ENCODE measurements at places on chromosomes 5 and 9. TPM values are rescaled to one million over a fixed set of nuclear protein-coding genes. Genes with fewer than 3 reads are reported as not detected.

DNA sequence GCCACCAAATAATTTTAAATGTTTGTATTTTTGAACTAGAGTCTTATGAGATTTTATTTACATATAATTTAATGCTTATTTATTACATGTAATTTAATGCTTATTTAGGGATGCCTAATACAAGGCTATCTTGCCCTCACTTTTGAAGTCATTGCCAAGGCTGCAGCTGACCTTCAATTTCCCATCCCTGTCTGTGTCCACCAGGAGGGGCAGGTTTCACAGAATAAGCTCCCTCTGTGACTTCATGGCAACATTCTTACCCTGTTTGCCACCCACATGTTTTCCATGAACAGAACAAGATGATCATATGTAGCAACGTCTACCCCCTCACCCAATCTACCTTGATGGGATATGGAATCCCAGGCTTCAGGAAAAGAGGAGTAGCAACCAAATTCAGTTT, 27.0 kb downstream of the C5 start:
- DNase-seq: no peak

DNA sequence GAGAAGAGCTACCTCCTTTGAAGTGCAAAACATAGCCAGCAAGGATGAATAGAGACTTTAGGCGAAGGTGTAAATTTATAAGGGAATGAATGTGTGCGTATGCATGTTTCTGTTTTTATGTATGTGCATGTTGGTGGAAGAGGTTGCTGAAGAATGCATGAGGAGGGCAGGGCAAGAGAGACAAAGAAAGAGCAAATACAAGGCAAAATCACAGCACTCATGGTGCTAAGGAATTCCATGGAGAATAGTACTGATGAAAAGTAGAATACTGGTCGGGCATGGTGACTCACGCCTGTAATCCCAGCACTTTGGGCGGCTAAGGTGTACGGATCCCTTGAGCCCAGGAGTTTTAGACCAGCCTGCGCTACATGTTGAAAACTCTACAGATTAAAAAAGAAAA, 762.1 kb upstream of the PTPRD start:
- DNase-seq: no peak

DNA sequence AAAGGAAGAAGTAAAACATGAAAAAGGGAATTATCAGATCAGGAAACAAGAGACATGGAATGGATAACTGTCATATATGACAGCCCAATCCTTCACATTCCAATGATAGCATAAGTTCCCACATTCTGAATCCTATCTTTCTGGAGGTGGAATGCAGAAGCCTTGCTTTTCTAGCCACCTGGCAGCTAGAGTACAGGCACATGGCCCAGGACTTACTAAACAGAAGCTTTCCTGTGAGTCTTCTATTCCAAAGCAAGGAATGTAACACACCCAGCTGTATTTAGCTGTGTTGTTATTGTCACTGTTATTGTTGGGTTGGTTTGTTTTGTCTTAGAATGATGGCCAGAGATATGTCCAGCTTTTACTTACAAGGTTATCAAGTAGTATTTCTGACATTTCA, 780.5 kb upstream of the ZNF608 start:
- no peak for DNase-seq

DNA sequence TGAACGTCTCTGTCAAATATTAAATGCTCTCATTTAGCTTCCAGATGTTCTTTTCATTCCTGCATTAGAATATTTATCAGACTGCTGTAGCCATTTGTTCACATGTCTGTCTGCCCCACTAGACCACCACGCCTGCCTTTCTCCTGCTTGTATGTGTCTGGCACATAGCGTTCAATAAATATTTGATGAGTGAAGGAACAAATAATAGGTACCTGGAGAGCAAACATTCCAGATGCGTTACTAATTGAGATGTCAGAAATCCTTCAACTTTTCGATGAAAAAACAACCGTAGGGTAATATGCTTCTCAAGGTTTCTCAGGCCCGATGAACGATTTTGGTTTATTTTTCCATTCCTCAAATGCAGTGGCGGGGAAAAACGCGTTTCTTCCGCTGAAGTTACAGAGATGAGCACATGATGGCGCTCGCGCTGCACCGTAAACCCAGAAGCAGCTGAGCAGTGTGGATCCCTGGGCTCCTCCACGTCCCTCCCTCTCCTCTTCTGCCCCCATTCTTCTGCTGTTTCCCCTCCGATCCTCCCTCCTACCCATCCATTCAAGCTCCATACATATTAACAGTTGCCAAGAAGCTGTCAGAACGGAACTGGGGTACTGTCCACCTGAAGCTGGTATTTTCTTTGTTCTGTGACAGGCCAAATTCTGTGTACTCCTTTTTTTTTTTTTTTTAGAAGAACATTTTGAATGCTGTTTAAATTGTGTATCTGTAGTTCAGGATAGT, 245.4 kb downstream of the MPDZ start:
- peak; percentile 83 for DNase-seq

DNA sequence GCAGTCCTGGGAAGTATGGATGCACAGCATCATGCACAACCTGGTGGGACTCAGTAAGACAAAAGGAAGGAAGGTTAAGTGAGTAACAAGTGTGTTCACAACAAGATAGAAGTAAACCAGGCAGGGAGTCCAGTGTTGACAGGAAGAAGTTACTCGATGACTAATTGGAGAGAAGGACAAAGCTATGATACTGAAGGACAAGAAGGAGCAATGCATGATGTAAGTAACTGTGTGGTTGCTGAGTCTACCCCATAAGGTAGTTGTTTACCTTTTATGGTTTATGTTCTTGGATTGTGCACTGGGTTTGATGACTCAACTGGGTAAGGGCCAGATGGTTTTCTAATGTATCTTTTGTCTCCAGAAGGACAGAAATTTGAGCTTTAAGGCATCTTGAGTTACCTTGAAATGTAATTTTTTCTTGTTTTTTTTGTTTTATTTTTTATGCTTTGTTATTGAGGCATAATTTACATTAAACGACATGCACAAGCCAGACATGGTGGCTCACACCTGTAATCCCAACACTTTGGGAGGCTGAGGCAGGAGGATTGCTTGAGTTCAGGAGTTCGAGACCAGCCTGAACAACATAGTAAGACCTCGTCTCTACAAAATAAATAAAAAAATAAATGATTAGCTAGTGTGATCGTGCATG, 89.2 kb upstream of the CAST start:
- DNase-seq: no peak

GRCh38 chr5:141585594-141585993, 33.2 kb downstream of the DIAPH1 start:
- no peak for DNase-seq

- no peak for DNase-seq
Observed at GRCh38 chr9:14863402-14863801, 46.8 kb downstream of the FREM1 start.

GRCh38 chr5:67206929-67207328, 10.3 kb upstream of the CD180 start:
- DNase-seq: no peak

- DNase-seq: peak; percentile 83
Observed at GRCh38 chr5:89127191-89127590, 244.2 kb upstream of the MEF2C start.

DNA sequence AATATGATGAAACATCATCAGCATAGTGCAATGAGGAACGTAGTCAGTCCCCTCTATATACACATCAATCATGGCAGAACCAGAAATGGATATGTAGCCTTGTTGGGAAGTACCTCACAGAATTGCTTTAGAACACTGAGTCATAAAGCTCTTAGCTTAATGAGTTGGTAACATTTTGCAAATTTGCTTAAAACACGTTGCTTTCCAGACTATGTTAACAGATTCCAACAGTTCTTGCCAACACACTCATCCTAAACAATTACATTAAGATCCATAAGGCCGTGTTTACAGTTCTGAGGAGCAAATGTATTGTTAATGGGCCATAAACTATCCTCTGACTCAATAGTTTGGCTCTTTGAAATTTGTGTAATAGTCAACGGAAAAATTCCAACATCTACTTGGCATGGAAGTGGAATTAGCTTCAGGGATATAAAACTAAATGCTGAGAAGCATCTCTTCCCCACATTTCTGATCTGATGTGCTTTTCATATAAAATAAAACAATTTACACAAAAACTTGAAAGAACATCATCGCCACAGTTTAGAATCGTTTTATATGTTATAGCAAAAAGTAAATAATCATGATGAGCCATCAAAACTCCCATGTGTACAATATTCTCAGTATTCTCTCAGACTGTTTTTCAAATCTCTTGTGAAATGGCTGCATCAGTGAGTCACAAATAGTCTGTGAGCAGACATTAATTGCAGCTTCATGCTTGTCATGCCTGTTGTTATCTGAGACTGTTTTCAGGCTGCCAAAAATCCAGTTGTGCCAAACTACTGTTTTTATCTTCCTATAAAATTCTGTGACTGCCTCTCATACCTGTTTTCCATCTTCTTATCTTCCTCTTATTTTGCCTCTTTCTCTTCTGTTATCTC, 291.9 kb downstream of the COX7C start:
- DNase-seq: peak; percentile 47

DNA sequence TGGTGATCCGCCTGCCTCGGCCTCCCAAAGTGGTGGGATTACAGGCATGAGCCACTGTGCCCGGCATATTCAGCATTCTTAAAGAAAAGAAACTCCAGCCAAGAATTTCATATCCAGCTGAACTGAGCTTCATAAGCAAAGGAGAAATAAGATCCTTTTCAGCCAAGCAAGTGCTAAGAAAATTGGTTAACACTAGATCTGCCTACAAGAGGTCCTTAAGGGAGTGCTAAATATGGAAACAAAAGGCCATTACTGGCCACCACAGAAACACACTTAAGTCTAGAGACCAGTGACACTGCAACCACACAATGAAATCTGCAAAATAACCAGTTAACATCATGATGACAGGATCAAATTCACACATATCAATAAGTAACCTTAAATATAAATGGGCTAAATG, 331.5 kb downstream of the MAN2A1 start:
- DNase-seq: no peak

- no peak for DNase-seq
Observed at GRCh38 chr5:160181965-160182622, 47.2 kb upstream of the FABP6 start.

GRCh38 chr9:130701059-130702022, 7.8 kb downstream of the EXOSC2 start:
- no peak for DNase-seq

- DNase-seq: no peak
Observed at GRCh38 chr9:131530546-131530919, 530 bp downstream of the UCK1 start.

DNA sequence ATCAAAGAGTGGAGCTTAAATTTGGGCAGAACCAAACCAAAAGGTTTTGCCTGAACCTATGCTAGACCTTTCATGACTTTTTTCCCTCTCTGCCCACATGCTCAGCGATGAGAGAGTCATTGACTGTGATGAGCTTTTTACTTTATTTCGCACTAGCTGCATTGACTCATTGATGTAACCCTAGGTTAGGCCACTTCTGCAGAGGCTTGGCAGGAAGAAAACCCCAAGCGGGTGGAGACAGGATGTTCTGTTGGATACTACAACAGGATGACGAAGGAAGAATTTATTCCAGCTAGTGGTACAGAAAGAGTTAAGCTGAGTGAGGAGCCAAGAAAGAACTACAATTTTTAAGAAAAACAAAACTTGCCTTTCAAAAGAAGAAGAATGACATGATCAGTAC, 18.4 kb downstream of the AGXT2 start:
- DNase-seq: no peak

- no peak for DNase-seq
Observed at GRCh38 chr5:31192442-31192841, 1.0 kb upstream of the CDH6 start.

GRCh38 chr5:132475987-132476875, 14.3 kb downstream of the IRF1 start:
- no peak for DNase-seq

DNA sequence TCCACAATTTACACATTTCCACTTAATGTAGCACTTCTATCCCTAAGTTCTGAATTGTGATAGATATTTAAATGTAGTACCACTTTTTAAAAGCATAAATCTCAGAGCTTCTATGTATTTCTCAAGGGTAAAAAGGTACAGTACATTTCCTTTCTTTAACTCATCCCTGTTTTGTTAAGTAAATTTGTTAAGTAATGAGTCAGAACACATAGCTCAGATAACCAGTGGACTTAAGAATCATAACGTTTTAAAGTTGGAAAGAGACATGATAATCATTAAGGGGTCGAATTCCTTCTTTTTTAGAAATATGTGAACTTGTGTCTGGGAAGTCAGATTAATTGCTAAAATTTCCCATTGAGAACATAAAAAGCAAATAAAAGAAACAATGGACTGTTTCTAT, 810.2 kb upstream of the NUDT12 start:
- no peak for DNase-seq

GRCh38 chr5:125053179-125053578, 306.7 kb upstream of the ZNF608 start:
- no peak for DNase-seq

DNA sequence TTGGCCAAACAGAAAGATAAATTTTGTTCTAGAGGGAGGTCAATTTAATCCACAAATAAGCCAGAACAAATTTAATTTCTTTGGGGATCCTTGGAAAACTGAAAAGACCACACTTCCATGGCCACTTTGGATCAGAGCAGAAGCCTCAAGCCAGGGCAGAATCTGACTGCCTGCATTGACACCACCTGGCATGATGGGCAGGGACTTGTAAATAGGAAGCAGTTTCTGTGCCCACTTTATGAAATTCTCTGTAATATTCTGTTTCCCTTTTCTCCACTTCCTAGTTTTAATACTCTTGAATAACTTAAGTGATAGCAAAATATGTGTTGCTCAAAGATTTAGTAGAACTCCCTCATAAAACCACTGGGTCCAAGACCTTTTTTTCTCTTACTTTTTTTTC, 6.7 kb upstream of the TMEM252 start:
- no peak for DNase-seq

GRCh38 chr5:67816456-67816855, 399.1 kb upstream of the PIK3R1 start:
- no peak for DNase-seq

- no peak for DNase-seq
Observed at GRCh38 chr5:13985731-13986418, 41.4 kb upstream of the DNAH5 start.

FGFR4 gene
- polyA plus RNA-seq: 342 TPM

TLR4 gene
- polyA plus RNA-seq: 7.0 TPM

RMND5B gene
- 33.9 TPM for polyA plus RNA-seq

RUSC2 gene
- polyA plus RNA-seq: 21.0 TPM

ZDHHC11 gene
- polyA plus RNA-seq: 34.7 TPM

CREBRF gene
- polyA plus RNA-seq: 18.3 TPM

GPR21 gene
- 0.42 TPM for polyA plus RNA-seq

PKN3 gene
- polyA plus RNA-seq: 13.3 TPM

WHRN gene
- polyA plus RNA-seq: 15.4 TPM

SPIN1 gene
- 179 TPM for polyA plus RNA-seq

BASP1 gene
- polyA plus RNA-seq: 51.2 TPM

BNC2 gene
- polyA plus RNA-seq: 10.7 TPM

ROR2 gene
- polyA plus RNA-seq: 29.7 TPM

SV2C gene
- 0.26 TPM for polyA plus RNA-seq

PCDHA11 gene
- 0.20 TPM for polyA plus RNA-seq

ITK gene
- 0.97 TPM for polyA plus RNA-seq

LMX1B gene
- 0.04 TPM for polyA plus RNA-seq

SLC25A51 gene
- 12.4 TPM for polyA plus RNA-seq

ABO gene
- 7.2 TPM for polyA plus RNA-seq

Measured in right lung (tissue), 10 donors.